ENCODE measurements at places on chromosomes 6 and 20.

DNA sequence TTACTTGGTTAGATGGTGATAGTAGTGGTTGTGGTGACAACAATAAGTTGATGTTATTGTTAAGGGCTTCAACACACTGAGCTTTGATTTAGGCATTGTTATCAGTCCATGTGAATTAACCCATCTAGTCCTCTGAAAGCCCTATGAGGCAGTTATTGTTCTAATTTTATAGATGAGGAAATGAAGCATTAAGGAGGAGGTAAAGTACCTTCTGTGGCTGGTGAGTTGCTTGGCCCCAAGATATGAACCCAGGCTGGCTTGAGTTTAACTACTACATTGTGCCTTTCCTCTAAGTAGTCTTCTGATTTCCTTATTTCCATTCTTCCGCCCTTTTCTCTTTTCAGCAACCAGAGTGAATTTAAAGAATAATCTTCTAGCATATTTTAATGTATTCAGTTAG is 81.7 kb downstream of the QKI start:
- DNase-seq: no peak

DNA sequence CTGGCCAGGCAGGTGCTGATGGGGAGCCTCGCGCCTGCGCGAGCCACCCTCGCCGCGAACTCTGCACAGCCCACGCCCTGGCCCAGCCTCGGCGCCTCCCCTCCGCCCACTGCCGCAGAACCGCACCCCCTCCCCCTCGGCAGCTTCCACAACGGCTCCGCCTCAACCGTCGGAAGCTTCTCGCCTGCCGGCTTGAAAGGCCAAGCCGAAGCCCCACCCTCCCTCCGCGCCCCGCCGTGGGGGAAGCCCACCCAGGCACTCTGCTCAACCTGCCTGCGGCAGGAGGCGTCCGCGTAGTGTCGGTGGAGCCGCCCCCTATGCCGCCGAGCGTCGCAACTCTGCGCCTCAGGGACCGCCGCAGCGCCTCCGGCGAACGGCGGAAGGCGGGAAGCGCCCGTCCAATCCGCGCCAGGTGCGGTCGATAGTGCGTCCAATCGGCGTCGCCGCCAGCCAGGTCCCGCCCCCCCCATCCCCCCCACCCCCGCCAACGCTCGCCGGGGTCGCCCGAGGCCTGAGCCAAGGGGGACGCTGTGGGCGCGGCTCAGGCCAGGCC is at the start of gene SYCP2:
Gene SYCP2, minus strand, starts transcription at position 342 of the 553 bp plus-strand sequence. CDS start 11,224 bp downstream, outside the sequence.
- DNase-seq: peak; percentile 58

- no peak for DNase-seq
Observed at GRCh38 chr6:148907573-148907972, 160.7 kb downstream of the UST start.

DNA sequence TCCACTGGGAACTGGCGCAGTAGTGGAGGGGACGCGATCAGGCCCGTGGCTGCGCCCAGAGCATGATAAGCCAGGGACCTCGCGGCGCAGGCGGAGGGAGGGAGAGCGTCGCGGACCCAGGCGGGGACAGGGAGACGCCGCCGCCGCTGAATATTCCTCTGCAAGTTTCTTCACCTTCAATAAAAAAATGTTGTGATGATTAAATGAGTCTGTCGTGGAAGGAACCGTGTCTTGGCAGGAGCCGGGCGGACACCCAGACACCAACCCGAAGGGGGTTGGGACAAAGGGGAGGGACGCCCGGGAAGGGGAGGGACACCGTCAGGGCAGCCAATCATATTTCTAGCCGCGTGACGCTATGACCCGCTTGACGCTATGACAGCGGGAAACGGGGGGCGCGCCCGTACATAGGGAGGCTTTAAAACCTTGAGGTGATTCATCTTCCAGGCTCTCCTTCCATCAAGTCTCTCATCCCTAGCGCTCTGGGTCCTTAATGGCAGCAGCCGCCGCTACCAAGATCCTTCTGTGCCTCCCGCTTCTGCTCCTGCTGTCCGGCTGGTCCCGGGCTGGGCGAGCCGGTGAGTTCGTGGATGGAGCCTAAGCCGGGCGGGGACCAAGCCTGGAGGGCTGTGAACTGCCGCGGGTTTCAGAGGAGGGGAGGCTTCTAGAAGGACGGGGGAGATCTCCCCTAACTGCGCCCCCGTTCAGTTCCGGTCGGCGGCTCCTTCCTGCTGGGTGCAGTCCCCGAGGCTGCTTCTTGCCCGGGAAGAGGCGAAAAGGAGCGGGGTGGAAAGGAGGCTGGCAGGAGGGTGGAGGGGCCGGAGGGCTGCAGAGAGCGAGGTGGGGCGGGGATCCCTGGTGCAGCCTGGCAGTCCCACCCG is at the start of gene ULBP2:
Gene ULBP2, plus strand, starts transcription at position 432 of the 878 bp plus-strand sequence. Its CDS starts 59 bp downstream, at position 491.
- peak; percentile 89 for DNase-seq

DNA sequence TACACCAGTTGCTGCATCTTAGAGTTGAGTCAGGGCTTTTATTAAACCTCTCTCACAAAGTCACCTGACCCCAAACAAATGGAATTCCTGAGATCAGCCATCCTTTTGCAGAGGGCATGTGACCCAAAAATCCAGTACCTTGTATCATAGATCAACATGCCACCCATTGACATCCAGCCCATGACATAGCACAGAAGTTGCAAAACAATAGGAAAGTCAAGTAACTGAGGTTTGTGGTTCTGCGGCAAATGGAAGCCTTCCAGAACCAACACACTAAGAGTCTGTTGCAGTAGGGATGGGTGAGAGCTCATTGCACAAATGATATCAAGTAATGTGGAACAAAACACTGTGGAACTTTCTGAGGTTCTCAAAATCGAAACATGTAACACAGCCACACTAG is 111.2 kb downstream of the PDE7B start:
- DNase-seq: no peak

All from NCI-H524 (cell line).